Right atrium auricular region (tissue), 2 donors: ENCODE measurements at places on chromosomes 1 and 21. TPM values are rescaled to one million over a fixed set of nuclear protein-coding genes. Genes with fewer than 3 reads are reported as not detected.

DNA sequence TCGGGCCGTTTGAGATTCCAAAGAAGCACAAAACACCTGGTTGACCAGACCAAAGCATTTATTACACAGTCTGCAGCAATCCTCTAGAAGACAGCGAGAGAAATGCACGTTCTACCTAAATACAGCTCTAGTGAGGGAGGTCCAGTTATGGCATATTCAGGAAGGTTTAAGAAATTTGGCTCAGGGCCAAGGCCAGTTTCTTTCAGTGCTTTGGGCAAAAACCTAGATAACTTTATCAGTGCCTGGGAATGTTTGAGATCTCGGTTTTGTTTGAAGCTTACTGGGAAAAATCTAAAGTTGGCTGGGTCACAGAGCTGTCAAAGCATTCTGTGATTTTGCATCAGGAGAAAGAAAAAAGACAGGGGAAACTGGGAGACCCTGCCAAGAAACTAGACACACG lies 514.0 kb upstream of the TMPRSS15 start:
- DNase-seq: no peak

DNA sequence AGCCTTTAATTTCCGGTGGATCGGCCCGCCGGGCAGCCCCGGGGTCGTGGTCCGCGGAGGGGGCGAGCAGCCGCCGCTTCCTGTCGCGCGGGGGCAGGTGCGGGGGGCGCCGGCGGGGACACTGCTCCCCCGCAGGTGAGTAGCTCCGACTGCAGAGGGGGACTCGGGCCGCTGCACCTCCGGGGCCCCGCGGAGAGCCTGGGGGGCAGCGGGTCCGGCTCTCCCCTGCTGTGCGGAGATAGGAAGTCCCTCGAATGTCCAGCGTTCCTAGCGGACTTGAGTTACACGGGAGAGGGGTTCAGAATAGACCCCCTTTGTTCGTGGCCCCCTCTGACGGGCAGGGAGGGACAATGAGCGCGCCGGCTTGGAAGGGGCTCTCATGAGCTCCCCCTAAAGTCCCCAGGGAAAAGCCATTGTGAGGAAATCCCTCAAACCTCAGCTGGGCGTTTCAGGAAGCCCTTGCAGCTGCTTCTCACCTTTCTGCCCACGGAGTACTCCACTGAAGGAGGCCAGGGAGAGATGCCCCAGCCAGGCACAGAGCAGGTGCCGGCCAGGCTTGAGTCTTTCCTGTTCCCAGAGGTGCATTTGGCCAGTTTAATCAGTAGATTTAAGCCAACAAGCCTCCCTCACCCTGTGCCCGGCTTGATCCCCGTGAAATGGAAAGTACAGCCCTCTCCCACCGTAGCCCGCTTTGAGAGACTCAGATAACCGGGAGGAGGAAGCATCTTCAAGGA lies 925 bp downstream of the PDE9A start:
- no peak for DNase-seq

NOTCH2 gene
- 45.9 TPM for total RNA-seq

DNA sequence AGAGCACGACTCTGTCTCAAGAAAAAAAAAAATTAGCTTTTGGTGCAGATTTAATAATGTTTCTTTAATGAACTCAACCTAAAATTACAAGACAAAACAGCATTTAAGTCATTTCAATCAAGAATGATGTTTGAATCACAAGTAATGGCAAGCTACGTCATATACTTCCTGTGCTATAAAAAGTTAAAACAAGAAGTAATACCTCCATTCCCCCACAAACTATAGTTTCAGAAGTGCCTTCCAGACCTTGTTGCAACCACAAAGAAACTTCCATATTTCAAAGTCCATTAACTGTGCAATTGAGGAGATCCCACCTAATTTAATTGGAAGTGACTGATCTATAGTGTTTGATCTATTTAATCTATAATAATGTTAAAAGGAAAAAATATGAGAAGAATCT lies 15.1 kb downstream of the NRDC start:
- DNase-seq: no peak

- no peak for DNase-seq
These were observed 131.6 kb downstream of the SNX7 start for GRCh38 chr1:98793136-98793535.
